Activated CD4-positive, alpha-beta T cell treated with anti-CD3 and anti-CD28 coated beads for 1 hour (primary cell): ENCODE measurements at places on chromosomes 12 and 14.
A peak's percentile ranks its signal among the peaks of the same experiment; 100 is the strongest.

GRCh38 chr14:97726676-97727075 lies 929.5 kb downstream of the VRK1 start:
- DNase-seq: no peak

GRCh38 chr12:23555180-23555824 lies 394.2 kb downstream of the SOX5 start:
- DNase-seq: no peak

GRCh38 chr14:81028461-81028860 lies 73.0 kb downstream of the TSHR start:
- no peak for DNase-seq

GRCh38 chr12:40770781-40771180 lies 78.5 kb downstream of the CNTN1 start:
- DNase-seq: no peak

DNA sequence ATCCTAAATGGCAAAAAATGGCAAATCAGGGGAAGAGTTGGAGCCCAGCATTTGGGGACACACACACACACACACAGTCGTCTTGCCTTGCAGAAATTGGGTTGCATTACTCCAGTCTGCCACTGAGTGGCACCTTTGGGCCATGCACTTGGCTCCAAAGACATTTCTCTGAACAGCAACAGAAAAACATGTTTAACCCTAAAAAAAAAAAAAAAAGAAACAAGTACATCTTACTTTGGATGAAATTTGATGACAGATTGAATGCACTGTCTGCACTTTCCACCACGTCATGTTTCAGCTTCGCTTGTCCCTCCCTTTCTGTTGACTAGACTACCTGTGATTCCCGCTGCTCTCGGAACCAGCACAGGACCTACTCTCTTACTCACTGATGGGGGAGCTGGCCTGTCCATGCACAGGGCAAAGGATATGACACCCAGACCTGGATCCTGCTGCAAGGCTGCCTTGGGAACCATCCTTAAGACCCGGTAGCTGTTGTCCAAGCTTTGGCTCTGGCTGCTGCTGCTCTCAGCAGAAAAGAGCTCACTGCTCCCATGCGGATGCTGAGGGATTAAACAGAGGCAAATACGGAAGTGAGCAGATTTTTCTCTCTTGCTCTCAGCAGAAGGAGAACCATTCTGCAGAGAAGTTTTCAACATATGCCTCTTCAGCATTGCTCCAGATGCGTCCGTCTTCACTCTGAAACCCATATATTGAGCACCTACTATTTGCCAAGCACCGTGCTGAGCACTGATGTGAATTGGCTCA lies 376.8 kb downstream of the DPF3 start:
- DNase-seq: peak; percentile 57

GRCh38 chr12:104333692-104334255 lies 30.2 kb downstream of the EID3 start:
- no peak for DNase-seq

- DNase-seq: no peak
Observed at GRCh38 chr14:54241517-54241916, 155.3 kb upstream of the CDKN3 start.

- DNase-seq: no peak
Observed at GRCh38 chr14:42277840-42278239, 671.2 kb downstream of the LRFN5 start.

GRCh38 chr14:69005432-69006148 lies 26.5 kb upstream of the ACTN1 start:
- no peak for DNase-seq

GRCh38 chr12:98085046-98085755 lies 430.2 kb upstream of the TMPO start:
- DNase-seq: no peak

DNA sequence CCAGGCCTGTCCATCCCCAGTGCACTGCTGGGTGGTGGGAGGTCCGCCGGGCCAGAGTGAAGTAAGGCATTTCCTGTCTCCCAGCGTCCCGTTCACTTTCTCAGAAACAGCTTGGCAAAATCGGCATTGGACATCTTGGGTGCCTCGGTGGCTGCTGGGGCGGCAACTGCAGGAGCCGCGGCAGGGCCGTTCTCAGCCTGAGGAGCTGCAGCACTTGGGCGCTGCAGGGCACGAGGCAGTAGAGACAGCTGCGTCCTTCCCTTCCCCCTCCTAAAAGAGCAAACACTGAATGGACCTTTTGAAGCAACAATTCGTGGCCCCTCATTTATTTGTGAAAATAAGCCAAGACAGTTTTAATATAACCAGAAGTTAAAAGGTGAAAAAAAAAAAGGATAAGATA lies 8.3 kb downstream of the FICD start:
- no peak for DNase-seq

GRCh38 chr14:76937181-76938091 lies 91.1 kb downstream of the IRF2BPL start:
- no peak for DNase-seq

- no peak for DNase-seq
Observed at GRCh38 chr14:103879570-103880347, 32.4 kb upstream of the PPP1R13B start.

DNA sequence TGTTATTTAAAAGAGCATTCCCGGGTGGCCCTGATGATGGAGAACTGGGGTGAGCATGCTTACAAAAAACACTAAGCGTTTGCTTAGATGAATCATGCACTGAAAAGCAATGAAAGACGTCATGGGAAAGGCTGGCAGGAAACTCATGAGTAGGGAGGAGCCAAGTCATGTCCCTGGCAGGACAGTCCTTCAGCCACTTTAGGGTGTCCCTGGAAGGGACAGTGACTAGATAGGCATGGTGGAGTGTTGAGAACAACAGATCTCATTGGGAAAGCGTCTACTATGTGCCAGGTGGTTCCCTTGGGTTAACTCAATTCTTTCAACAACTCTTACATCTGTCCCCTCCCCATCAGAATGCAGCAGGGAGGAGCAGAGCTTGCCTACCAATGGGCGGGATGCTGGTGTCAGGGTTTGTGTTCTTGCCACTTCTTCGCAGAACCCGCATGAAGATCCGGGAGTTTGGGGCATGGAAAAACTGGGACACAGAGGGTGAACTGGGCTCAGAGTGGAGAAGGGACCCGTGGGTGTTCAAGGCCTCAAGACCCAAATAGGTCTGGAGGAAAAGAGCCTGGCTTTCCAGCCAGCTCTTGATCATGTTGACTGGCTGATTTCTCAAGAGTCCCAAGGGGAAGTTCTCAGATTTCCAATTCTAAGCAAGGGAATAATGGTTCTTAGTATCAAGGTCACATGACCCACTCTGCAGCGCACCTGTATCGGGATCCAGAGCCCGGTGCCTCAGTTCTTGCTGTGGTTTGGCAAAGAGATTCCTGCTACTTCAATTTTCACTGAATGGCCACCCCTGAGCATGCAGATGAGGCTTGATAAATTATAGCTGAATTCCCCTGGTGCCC lies 653.9 kb upstream of the TBX3 start:
- DNase-seq: no peak

- no peak for DNase-seq
Observed at GRCh38 chr12:112456029-112456428, 37.3 kb downstream of the PTPN11 start.

DNA sequence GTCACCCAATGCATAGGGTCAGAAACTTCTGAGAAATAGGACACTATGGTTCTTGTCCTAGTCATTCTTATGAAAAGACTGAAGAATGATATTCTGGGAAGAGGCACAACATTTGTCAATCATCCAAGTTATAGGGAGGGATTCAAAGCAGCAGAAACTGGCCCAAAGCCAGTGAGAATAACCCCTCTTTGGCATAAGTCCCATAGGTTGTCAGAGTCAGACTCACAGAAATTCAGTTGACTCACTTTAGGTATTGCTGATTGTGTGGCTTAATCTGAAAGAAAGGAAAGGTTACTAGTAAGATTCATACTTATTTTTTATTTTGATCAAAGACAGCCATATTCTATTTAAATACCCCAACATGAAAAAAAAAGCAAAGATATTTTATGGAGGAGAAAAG lies 151.0 kb downstream of the SRGAP1 start:
- no peak for DNase-seq

- DNase-seq: peak; percentile 42
Observed at GRCh38 chr14:105414456-105415371, 4.9 kb upstream of the MTA1 start.

DNA sequence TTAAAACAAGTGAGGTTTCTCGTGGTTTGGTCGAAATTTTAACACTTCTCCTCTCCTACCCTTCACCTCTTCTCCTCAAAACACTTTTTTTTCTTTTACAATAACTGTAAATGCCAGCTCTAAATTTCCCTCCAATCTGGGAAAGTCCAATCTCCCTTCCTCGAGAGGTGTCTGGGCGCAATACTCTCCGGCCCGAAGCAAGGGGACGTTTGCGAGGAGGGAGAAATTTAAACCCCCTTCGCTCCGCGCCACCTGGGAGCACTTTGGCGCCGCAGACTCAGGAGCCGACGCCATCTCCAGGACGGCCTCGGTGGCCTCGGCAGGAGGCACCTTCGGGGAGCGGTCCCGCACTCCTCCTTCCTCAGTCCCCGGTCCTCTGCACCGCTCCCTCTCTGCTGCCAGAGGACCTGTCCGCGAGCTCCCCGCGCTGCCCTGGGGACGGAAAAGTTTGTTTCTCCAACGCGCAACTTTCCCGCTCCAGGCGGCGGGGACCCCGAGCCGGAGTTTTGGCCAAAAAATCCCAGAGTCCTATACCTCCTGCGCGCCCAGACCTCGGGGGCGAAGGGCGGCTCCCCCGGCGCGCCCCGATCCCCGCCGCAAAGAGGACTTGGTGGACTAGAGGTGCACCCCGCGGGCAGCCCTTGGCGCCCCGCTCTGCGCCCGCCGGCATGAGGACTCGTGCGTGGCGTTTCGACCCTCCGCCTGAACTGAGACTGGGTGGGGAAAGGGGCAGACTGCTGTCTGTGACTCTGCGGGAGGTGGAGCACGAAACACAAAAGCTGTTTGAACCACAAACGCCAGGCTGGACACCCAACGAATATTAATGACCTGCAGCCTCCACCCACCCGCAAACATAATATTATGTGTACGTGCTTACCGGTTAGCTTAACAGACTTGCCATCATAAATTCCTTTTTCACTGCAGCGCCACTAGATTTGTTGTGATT lies 95.2 kb upstream of the HMGA2 start:
- DNase-seq: no peak

- no peak for DNase-seq
Observed at GRCh38 chr12:107669946-107670345, 15.7 kb upstream of the PWP1 start.

- no peak for DNase-seq
Observed at GRCh38 chr14:77649326-77649725, 32.9 kb upstream of the SPTLC2 start.

DNA sequence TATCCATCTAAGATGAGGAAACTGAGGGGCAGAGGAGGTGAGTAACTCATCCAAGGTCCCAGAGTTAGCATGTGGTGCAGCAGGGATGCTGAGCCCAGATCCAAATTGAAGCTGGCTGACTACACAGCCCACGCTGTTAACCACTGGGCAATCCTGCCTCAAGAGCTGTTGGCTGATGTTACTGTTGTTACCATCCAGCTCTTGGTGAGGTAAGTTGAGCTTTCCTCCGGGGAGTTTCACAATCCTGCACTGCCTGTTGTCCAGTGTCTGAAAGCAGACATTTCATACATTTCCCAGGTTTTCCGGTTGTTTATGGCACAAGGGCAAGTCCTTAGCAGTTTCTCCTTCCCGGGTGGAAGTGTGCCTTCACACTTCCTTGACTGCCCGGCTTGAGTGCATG lies 14.5 kb downstream of the CYP46A1 start:
- DNase-seq: no peak

- DNase-seq: no peak
Observed at GRCh38 chr14:44453433-44454171, 53.5 kb downstream of the FSCB start.

DNA sequence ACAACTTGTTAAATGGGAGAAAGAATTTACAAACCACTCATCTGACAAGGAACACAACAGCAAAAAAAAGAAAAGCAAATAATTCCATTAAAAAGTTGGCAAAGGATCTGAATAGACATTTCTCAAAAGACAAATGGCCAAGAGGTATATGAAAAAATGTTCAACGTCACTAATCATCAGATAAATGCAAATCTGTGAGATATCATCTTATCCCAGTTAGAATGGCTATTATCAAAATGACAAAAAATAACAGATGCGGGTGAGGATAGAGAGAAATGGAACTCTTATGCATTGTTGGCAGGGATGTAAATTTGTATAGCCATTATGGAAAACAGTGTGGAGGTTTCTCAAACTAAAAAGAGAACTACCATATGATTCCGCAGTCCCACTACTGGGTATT lies 29.9 kb downstream of the CYP46A1 start:
- DNase-seq: no peak

DNA sequence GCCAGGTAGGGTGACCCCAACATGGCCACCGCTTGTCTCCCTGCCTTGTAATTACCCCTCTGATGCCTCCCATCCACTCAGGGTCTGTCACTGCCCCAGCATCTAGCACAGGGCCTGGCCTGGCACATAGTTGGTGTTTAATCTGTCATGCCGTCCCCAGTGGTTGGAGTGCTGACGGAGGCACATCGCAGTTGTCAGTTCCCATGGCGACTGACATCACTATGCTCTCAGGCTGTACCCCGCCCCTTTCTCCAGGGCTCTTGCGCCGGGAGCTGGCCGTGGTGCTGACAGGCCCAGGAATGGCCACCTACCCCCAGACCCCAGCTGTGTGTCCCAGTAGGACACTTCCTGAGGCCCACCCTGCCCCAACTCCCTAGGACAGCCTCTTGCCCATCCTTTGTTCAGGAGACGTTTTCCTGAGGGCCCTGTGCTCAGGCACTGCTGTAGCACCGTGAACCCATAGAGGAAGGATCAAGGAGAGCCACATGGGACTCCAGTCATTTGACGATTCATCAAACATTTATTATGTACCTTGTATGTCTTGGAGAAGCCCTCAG lies 23.0 kb downstream of the FAM222A start:
- no peak for DNase-seq

DNA sequence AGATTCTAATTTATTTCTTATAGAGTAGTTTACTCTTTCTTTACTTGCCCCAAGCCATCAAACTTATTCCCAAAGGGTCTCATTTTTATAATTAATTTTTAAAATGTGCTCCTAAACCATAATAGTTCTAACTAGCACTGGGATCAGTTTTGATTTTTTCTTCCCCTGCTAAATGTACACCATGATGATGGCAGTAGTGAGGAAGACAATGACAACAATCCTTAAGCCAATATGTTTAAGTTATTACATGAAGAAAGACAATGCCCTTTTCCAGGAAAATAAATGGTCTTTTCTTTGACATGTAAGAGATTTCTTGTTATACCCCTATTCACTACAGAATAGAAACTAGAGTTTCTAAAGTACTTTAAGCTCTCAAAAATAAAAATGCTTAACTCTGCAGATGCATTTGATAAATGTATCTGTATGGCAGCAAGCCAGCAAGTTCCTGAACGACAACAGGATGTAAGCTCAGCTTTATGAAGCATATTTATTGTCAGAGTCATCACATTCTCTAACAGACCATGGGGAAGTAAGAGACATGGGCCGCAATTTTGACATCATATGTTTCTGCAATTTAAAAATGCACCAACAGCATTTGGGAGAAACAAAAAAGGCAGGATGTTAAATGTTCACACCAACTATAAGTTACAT lies 36.0 kb upstream of the SNX6 start:
- no peak for DNase-seq

DNA sequence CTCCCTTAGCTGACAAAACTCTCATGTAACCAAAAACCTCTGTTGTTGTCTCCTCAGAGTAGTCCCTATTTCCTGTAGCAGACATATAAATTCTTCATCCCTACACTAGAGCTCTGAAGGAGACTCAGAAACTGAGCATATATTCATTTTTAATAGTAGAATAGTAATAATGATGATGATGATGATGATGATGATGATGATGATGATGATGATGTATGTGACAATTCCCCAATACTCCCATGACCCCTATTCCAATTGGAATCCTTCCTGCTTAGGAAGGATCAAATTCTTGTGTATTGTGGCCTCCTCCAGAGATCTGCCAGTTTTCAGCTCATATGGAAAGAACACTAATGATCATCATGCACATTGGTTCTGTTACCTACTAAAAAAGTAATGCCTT lies 26.7 kb downstream of the RASSF9 start:
- DNase-seq: no peak
